Stimulated activated CD4-positive, alpha-beta T cell treated with anti-CD3 and anti-CD28 coated beads, Interleukin-1b, Interleukin-23, amount 100 ng/mL, for 4 hours (primary cell): ENCODE measurements at places on chromosomes 6 and 20.

DNA sequence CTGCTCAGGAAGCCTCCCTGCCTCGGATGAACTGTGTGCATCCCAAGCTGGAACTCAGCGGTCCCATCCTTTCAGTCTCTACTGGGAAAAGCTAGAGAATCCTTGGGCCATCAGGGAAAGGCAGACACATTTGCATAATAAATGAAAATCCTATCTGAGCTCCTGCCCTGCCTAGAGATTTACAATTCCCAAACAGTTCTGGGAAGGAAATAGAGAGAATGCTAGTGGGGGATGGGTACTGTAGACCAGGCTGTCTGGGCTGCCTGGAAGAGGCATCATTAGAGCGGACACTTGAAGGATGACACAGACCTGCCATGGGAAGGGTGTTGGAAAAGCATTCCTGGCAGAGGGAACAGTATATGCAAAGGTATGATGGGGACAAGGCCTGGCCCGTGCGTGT lies 44.3 kb downstream of the TFAP2C start:
- DNase-seq = no peak

DNA sequence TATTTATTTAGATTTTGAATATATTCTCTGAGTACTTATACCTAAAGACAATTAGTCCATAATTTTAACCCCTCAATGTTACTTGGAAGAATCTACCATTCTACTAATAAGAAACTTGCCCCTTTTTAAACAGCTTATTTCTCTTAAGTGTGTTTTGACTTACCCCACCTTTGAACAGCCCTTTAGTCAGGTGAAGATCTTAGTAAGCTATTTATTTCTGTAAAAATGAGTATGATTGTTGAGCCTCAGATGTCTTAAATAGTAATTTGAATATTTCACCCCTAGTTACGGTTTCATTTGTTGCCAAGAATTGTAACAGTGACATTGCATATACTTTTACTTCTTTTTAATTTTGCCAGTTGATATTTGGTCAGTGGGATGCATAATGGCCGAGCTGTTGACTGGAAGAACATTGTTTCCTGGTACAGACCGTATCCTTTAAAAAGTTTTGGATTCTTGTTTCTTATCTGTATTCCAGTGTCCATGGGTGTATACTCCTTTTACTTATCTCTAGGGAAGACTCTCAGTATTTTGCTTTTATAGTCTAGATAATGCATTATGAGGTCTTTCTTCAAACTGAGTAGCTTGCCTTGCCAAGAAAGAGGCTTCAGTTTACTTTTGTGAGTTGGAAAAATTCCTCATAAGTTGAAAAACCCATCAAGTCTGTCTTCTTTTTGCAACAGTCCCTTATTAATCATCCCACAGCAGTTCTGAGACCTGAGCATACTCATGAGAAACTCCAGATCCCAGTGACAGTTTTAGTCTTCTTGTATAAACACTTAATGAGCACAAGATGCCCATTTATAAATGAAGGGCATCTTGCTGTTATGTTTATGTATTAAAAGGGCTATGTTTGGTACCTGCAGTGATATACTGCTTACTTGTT lies 48.8 kb downstream of the MAPK14 start:
- no peak for DNase-seq

GRCh38 chr6:65531533-65531932 lies 175.5 kb downstream of the EYS start:
- no peak for DNase-seq

DNA sequence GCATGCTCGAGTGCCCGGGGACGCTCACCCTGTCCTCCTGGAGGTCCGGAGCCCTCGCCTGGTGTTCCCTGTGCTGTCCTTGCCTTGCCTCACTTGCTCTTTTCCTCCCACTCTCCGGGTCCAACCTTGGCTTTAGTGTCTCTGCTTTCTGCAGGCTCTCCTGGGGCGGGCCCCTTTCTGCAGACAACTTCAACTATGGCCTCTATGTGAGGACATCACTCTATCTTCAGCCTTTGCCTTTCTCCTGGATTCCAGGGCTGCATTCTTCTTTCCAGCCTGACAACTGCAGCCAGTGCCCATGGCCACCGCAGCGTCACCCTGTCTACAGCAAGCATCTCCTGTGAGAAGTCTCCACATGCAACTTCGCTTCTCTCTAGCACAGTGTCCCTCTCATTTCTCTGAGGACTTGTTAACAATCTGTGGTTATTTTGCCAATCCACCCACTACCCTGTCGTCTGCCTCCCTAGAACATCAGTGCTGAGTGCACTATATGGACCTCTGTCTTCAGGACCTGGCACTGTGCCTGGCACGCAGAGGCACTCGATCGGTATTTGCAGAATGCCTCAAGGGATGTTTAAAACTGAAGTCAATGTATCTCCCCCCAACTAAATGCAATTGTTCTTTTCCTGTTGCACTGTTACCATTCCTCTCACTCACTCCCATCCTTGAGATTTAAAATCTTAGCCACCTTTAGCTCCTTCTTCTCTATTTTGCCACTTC lies 35.9 kb downstream of the FOXC1 start:
- no peak for DNase-seq

DNA sequence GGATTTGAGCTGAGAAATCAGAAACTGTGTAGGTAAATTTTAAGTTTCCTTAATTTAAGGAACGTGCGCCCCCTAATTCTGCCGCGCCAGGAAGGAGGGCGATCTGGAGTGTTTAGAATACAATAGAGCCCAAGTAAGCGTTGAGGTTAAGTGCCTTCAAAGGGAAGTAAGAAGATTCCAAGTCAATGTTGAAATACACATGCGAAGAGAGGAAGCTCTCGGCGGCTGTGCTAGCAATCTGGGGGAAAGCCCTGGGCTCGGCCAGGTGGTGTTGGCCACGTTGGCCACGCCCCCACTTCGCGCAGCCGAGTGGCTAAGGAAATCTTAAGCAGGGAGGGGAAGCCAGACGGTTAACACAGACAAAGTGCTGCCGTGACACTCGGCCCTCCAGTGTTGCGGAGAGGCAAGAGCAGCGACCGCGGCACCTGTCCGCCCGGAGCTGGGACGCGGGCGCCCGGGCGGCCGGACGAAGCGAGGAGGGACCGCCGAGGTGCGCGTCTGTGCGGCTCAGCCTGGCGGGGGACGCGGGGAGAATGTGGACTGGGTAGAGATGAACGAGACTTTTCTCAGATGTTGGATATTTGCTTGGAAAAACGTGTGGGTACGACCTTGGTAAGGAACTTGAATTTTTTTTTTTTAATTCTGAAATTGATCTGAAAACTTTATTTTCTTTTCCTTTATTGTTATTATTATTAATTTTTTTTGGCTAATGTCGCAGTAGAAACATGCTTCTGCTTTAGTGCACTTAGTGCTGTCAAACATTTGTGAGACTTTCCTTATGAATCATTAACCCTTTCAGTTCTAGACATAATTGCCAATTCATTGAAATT lies at the start of gene PRDM1:
Gene PRDM1 (plus strand): TSS at position 353 of the 830 bp plus-strand sequence. CDS start 218 bp downstream, at position 571.
- DNase-seq = peak; percentile 58

GRCh38 chr6:72975352-72975752 lies 249.9 kb downstream of the KHDC1L start:
- no peak for DNase-seq

- no peak for DNase-seq
These were observed 22.7 kb upstream of the FBXL4 start for GRCh38 chr6:98970469-98970868.

DNA sequence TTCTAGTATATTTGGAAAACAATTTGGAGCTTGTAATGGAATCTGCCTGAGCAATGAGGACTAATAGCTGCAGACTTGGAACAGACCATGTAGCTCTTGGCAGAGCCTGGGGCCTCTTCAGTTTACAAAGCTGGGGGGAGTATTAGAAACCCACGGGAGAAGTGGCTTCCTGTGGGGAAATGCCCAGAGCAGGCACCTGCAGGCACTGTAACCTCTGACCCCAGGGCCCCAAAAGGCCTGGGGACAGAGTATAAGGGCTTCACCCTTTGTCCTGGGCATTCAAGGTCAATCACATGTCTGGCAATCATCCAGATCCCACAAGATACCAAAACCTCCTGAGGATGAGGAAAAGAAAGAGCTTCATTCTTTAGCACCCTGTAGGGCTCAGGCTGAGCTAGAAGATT lies 19.4 kb downstream of the PKIG start:
- no peak for DNase-seq

DNA sequence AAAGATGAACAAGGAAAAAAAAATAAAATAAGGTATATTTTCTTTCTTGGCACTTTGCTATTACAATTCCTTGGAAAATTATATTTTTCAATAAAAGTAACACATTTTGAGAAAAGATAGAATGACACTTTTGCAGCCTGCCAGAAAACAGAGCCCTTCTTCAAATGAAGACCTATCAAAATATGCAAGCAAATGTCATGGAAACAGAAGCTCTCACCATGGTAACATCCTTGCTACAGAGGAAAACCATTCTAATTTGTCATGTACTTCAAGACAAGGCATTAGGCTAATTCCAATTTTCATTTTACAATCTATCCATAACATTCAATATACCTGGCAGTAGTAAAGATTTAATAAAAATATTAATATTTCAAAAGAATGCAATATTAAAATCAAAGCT lies 177.9 kb downstream of the RNGTT start:
- no peak for DNase-seq

- no peak for DNase-seq
These were observed 265.1 kb upstream of the CDYL start for GRCh38 chr6:4510906-4511640.
